ENCODE measurements at places on chromosomes 4 and X.

- no peak for DNase-seq
Measured at GRCh38 chr4:96347582-96347981, 507.7 kb downstream of the PDHA2 start.

- no peak for DNase-seq
Measured at GRCh38 chr4:149589826-149590225, 225.8 kb downstream of the IQCM start.

GRCh38 chr4:61411241-61411640 lies 211.1 kb downstream of the ADGRL3 start:
- DNase-seq = no peak

GRCh38 chrX:10077425-10078188 lies 79.2 kb upstream of the CLCN4 start:
- DNase-seq = peak; percentile 50

DNA sequence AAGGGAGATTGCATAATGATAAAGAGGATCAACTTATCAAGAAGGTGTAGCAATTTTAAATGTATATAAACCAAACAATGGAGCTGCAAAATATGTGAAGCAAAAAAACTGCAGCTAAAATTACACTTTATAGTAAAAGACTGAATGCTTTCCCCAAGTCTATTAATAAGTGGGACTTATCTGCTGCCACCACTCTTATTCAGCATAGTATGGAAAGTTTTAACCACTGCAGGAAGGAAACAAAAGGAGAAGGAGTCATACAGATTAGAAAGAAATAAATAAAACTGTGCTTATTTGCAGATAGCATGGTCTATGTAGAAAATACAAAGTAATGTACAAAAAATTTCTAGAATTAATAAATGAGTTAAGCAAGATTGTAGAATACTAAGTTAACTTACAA lies 94.1 kb upstream of the GK2 start:
- no peak for DNase-seq

GRCh38 chr4:54695788-54696187 lies 38.0 kb downstream of the KIT start:
- DNase-seq = no peak

- no peak for DNase-seq
Measured at GRCh38 chr4:113998531-113998930, 19.1 kb upstream of the ARSJ start.

DNA sequence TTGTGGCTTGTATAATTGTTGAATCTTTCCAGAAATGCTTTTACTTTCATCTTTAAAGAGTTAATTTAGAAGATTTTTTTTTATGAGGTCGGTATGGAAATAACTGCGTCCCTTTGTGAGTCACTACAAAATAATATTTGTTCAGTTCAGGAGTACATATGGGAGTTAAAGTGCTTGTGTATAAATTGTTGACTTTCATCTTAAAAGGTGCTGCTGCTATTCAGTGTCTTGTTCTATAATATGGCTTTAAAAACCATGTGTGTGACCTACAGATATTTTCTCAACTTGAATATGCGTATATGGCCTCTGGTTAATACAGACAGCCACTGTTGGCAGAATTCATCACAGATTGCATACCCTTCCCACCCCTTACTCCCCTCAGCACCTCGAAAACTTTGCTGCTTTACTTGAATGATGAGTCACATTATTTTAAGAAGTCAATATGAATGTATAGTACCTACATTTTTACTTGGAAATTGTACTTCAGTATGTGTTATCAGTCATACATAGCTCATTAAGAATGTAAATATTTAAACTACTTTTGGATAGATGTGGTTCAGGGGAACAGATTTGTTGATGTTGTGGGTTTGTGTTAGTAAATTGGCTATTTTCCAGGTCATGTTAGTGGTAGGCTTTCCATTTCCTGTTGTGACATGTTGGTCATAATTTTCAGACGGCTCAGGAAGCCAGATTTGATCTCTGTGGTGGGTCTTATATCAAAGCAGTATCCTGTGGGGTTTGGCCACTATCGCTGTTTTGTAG lies 1.5 kb downstream of the CLCN3 start:
- peak; percentile 58 for DNase-seq

GRCh38 chr4:168685136-168685809 lies 188.4 kb downstream of the PALLD start:
- peak; percentile 8 for DNase-seq

DNA sequence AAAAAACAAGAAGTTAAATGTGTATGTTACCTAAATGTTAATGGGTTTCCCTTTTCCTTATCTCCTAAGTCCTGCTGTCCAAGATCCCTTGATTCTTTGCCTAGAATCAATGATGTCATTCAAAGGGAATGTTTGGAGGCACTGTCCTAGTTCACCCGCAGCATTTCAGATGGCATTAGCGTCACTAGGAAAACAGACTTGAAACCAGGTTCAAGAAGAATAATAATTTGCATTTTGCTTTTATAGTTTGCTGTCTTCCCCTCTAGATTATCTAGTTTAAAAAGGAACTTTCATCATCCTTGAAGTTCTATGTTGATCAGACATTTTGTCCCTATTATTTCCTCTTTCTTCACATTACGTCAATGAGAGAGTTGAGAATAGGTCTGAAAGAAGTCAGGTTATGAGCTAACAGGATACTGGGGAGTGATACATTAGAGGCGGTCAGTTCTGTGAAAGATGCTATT lies 234.1 kb upstream of the PGRMC2 start:
- no peak for DNase-seq

- no peak for DNase-seq
Measured at GRCh38 chrX:13369256-13370030, 49.6 kb upstream of the ATXN3L start.

DNA sequence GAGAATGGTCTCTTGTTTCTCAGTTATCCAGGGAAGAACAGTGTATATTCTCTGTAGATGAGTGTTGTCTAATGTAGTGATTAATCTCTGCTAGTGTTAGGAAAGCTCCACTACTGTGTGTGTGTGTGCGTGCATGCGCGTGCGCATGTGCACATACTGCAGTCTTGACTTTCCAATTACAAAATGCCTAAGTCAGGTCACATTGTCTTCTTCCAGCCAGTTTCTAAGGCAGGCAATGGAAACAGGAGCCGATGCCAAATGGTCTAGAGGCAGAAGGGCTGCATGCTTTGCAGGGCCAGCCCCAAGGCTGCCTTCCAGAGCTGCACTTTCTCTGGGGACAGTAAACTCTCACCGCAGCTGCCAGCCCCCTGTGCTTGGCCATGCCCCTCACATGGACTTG lies 30.5 kb upstream of the NAP1L5 start:
- no peak for DNase-seq

- no peak for DNase-seq
Measured at GRCh38 chrX:16188687-16189086, 21.4 kb downstream of the MAGEB17 start.

DNA sequence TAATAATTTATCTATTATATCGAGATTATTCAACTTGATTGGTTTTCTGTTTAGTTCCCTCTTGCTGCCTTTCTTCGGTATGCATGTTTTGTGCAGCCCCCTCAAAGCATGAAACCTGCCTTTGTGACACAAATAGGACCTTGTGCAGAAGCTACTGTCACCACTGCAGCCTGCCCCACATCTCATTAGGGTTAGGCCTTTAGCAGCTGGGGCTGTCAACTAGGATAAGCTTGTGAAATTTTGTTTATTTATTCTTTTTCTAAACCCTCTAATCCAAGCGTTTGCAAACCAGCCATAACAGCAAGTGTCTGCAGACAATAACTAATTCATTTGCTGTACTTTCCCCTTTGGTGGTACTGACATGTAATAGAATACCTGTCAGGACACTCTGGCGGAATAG lies 258.9 kb downstream of the RCHY1 start:
- no peak for DNase-seq

DNA sequence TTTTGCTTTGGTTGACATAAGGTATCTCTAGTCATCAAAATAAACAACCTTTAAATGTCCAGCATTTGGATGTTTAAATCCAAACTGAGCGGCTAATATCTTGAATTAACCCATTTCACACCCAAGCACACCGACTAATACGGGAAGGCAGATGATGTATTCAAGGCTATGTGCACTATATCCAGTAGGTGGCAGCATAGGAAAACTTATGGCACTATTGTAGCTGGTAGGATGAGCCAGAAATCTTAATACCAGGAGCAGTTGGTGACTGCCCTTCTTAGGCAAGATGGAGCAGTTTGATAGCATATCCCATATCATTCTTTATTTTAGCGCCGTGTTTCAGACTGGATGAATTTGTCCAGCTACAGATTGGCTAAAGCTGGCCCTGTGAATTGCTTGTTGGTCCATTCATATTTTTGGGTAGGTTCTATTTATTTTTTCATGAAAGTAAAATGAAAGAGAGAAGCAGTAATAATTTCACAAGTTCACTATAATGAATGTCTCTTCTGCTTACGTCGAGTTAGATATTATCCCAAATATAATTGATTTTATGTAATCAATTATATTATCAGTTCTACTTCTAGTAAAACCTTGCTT lies 24.4 kb downstream of the UCHL1 start:
- peak; percentile 80 for DNase-seq

DNA sequence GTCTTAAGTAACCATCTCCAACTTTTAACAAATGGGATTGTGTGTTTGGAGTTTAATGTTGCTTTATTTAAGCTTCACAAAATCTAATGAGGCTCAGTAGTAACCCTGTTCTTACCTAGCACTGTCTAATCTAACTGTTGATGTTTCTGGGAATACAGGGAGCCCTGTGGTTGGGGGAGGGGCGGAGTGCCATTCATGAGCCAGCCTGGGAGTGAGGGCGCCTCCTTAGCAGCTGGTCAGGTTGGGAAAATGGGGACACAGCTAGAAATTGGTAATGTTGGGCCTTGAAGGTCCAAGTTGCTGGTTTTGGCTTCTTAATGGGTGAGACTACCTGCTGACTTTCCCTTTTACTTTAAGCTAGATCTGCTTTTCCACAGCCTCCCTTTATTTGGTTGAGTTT lies 22.9 kb upstream of the TADA2B start:
- DNase-seq = no peak

GRCh38 chrX:154018518-154019060 lies 1.1 kb downstream of the IRAK1 start:
- peak; percentile 17 for DNase-seq

- DNase-seq = no peak
Measured at GRCh38 chr4:159070742-159071141, 32.1 kb upstream of the RAPGEF2 start.

- DNase-seq = peak; percentile 17
Measured at GRCh38 chrX:41236629-41237028, 97.3 kb upstream of the DDX3X start.

DNA sequence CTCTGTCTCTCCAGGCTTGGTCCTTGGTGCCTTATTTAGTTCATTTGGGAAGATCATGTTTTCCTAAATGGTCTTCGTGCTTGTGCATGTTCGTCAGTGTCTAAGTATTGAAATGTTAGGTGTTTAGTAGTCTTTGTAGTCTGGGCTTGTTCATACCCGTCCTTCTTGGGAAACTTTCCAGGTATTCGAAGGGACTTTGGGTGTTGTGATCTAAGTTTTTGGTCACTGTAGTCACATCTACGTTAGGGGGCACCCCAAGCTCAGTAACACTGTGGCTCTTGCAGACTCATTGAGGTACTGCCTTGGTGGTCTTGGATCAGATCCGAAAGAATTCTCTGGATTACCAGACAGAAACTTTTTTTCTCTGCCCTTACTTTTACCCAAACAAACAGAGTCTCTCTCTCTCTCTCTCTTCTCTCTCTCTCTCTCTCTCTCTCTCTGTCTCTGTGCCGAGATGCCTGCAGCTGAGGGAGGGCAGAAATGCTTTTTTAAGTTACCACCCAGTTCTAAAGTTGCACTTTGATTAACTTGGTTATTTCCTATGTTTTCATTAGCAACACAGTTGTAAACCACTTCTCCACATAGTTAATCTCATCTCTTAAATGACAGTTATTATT lies 67.6 kb upstream of the SLC7A3 start:
- DNase-seq = peak; percentile 46

DNA sequence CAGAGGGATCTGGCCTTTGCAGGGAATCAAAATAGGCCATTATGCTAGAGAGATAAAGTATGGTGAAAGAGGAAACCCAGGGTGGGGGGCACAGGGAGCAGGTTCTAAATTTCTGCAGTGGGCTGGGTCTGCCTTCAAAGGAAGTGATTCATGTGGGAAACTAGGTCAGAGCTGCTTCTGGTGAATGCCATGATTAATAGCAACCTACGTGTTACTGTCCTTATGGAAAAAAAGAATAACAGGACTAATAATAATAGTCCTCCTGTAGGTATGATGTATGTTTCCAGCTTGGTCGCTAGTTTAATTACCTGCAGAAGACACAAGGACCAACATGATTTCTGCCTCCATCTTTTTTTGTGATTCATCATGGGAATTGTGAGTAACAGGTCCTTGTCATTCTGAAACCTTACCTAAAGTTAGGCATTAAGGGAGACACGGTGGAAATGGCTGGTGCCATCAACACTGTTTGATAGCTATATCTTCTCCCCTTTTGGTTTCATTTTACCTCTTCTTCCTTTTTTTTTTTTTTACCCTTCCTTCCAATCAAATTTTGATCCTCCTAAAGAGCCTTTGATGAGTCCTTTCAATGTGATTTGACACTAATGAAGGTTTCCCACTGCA lies 180.4 kb downstream of the CPEB2 start:
- DNase-seq = no peak

DNA sequence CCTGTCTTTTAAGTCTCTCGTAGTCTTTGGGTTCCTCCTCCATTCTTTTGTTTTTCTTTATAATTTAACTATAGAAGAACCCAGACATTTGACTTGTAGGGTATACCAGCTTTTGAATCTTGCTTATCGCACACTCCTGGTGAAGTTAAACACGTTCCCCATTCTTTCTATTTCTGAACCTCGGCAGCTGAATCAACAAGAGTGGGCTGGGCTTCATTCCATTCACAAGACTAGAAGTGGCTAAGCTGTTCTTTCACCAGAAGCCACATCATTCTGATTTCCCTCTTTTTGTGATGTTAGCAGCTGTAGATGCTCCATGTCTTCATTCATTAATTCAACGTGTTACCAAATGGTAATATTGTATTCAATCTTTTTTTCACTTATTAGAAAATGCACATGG lies 167.9 kb downstream of the CORIN start:
- no peak for DNase-seq

GRCh38 chrX:100980608-100981497 lies 11.3 kb downstream of the ARL13A start:
- no peak for DNase-seq

- peak; percentile 28 for DNase-seq
Measured at GRCh38 chrX:150983521-150984168, 510 bp downstream of the HMGB3 start.

DNA sequence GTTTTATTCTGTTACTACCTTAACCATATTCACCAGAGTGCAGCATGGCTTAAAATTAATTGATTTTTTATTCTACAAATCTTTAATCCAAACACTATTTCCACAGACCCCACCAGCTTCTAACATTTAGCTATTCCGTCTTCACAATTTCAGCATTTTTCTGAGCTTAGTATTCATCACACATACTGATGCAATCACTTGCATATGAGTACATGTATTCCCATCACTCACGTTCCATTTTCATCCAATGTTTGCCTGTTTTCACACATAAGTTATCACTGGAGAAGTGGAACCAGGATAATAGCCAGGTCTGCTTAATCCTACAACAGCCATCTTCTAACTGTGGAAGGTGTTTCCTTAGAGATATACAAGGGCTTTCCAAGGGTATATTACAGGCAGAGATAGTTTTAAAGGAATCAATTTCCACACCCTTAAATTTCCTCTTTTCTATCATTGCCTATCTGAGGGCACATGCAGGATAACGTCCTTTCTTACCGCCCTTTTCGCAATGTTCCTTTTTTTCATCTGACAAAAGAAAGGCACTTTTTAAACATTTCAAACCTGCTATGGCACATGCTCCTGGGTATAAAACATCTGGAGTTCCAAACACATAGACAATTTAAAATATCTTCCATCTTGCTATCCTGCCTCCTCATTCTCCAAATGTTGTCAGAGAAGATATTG lies 115.8 kb downstream of the CORIN start:
- DNase-seq = no peak

GRCh38 chrX:40866893-40867292 lies 131.6 kb upstream of the MED14 start:
- DNase-seq = no peak

GRCh38 chr4:81650606-81651242 lies 179.0 kb upstream of the RASGEF1B start:
- DNase-seq = no peak
